Substantia nigra (tissue), 51 donors: ENCODE measurements at places on chromosomes 11 and 22.

DNA sequence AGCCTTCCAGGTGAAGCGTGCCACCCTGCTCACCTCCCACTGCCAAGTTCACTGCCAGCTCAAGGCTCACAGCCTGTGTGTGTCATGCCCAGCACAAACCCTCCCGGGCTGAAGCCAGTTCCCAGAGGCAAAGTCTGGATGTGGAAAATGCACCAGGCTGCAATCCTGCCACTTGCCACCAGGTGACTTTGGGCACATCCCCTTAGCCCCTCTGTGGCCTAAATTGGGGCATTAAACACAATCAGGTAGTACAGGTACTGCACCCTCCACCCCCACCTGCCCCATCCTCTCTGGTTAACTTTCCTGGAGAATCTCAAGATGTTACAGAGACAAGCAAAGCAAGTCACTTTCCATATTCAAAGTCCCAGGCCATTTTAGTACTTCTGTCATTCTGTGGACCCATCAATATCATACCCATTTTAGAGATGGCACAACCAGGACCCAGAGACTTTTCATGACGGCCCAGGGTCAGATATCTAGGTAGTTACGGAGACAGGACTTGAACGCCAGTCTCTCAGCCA is 1.8 kb upstream of the RASD2 start:
- no peak for DNase-seq

DNA sequence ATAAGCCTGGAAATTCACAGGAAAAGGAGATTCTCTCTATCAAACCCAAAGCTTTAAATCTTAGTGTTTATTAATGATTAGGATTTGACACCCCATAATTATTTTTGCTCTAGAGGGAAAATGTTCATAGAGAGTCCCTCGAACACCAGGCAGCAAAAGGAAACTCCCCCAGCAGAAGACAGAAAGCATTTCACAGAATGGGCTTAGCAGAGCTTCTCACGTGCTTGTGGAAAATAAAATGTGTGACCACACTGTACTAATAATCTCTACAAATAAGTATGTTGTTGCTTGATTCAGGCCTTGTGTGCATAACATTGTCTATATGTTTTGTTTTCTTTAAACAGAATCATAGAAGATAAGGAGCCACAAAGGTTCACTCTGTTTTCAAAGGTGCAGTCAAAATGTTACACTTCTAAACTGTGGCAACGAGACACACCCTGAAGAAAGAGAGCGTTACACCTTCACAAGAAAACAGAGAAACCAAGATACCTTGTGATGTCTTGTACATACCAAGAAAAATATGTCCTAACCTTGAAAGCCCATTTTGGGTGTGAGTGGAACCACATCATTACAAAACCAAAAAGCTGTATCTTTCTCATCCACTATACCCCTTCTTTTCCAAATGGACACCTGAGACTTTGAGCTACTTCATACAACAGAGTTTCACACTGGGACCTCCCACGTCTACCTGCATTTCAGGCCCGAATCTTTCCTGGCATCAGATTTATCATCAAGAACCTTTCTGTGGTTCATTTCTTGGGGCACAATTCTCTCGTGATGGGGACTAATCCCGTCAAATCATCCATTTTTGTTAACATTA is 282.5 kb downstream of the ETS1 start:
- no peak for DNase-seq

DNA sequence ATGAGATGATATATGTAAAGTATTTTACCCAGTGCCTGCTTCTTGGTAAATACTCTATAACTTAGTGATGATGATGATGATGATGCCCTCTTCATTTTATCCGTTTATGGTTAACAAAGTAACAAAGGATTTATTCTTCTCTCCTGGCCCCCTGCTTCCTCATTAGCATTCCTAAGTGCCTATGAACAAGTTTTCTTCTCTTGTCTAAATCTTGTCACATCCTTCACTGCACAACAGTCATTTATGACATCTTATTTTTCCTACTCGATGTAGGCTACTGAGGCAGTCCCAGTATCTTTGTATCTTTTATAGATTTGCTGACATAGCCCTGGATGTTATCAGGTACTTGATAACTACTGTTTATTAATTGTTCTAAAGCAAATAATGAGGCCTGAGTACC is 754.4 kb upstream of the ARHGAP42 start:
- DNase-seq, result no peak

GRCh38 chr11:70891844-70892380 is 360.5 kb downstream of the SHANK2 start:
- no peak for DNase-seq

DNA sequence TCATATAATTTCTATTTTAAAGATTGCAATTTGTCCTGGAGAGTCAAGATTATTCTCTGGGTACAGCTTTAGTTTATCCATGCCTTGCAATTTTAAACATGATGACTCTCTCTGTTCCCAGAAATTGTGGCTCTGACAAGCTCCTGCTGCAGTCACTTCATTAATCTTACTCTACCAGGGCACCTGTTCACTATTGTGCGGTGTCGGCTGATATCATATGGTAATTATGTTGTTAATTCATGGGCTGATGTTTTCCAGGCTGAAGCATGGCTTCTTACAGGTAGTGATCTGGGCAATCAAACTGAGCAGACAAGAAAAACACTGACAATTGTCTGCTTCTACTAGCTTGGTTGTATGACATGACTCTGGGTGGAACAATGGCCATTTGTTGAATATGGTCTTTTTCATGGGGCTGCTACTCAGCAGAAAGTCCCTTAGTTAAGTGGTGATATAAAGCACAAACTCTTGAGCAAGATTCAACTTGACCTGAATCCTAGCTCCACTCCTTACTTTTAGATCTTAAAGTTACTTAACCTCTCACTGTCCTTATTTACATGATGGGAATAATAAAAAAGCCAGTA is 230.7 kb downstream of the FAT3 start:
- DNase-seq, result no peak
